ENCODE measurements at places on chromosomes 16 and 17.

DNA sequence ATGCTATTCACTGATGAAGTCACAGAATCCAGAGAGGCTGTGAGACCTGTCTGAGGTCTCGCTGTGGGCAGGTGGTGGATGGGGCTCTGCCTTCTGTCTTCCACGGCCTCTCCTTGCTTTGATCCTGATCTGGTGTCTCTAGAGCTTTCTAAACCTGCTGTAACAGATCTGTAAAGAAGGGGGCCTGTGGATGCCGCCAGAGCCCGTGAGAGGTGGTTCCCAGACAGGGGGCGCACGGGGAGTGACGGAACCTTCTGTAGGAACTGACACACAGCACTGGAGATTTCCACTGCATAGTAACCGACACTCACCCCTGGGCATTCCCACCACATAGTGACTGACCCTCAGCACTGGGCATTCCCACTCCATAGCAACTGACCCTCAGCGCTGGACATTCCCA lies 16.0 kb downstream of the CBFA2T3 start:
- DNase-seq: no peak

DNA sequence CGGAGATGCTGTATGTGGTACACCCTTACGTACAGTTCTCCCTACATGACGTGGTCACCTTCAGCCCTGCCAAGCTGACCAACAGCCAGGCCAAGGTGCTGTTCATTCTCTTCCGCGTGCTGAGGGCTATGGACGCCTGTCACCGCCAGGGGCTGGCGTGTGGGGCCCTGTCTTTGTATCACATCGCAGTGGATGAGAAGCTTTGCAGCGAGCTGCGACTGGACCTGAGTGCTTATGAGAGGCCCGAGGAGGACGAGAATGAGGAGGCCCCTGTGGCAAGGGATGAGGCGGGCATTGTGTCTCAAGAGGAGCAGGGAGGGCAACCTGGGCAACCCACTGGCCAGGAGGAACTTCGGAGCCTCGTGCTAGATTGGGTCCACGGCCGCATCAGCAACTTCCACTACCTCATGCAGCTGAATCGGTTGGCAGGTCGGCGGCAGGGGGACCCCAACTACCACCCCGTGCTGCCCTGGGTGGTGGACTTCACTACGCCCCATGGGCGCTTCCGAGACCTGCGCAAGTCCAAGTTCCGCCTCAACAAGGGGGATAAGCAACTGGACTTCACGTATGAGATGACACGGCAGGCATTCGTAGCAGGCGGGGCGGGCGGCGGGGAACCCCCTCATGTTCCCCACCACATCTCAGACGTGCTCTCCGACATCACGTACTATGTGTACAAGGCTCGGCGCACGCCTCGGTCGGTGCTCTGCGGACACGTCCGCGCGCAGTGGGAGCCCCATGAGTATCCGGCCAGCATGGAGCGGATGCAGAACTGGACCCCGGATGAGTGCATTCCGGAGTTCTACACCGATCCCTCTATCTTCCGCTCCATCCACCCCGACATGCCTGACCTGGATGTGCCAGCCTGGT lies 1.4 kb downstream of the WDR81 start:
- no peak for DNase-seq

DNA sequence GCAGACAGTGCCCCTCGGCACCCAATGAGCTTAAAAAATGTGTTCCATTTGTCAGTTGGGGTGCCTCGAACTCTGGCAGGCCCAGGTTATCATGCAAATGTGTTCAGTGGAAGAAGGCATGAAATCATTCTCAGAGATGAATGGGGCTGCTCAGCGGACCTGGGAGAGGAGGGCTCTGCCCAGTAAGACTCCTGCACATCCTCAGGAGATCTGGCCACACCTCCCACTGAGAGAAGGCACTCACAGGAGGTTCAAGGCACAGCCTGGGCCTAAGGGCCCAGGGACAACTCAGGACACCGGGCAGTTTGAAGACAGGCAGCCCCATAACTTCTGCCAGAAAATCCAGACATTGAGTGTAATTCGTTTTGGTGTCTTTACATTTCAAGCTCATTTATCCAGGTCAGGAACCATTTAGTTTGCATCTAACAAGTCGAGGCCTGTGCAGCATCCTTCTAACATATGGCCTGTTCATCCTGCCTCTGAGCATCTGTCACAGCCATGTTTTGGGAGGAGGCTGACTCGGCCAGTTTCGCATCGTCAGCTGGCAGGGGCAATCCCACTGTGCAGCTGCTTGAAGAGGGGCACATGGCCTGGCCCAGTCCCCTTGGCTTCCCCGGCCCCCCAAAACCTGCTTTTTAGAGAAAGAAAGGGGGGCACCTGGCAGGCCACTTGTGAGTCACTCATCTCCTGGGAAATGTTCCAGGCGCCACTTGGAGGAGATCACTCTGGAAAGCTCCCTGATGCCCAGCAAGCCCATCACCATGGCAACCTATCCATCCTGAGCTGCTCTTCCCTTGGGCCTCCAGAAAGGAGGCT lies 31.2 kb upstream of the BCAR1 start:
- no peak for DNase-seq

- peak; percentile 51 for DNase-seq
Measured at GRCh38 chr17:32553168-32553567, 66.4 kb downstream of the CDK5R1 start.

- no peak for DNase-seq
Measured at GRCh38 chr17:73311428-73311780, 397 bp downstream of the CDC42EP4 start.

GRCh38 chr17:1709971-1710806 lies at the start of gene TLCD2:
Gene TLCD2 (minus strand): TSS chr17:1710377. CDS start chr17:1710242, 135 bp downstream.
- no peak for DNase-seq

DNA sequence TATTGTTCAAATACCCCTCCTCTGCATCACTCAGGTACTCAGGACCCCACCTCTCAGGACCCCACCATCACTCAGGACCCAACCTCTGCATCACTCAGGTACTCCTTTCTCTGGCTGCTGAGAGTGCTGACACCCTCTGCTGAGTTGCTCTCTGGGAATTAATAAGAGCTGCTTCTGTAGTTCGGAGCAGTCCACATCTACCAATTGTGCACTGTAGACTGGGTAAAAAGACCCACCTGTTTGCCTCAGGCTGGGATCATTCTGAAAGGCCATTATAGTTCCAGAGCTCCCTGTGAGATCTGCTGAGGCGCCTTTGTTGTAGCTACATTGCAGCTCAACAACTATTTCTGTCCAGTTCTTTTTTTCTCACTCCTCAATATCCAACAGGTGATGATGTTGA lies 276.3 kb upstream of the MYOCD start:
- DNase-seq: no peak

DNA sequence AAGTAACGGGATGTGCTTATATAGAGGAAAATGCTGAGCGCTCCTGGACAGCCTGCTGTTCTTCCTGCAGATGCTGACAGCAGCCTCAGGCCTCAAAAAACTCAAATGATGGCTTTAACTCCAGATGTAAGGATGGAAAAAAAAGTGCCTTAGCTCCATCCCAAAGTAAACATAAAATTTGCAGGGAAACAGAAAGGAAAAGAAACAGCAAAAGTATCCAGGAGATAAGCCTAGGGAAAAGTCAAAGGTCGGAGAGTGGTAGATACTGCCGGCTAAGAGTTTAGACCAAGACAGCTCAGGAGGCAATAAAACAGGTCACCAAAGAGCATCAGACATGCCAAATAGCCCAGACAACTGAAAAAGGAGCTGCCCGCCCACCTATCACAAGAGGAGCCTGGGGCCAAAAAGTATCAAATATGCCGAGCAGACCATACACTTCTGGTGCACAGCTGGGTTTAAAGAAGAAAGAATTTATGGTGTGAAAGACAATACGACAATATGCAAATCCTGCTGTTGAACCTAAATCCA lies 6.9 kb downstream of the KRT31 start:
- DNase-seq: no peak

DNA sequence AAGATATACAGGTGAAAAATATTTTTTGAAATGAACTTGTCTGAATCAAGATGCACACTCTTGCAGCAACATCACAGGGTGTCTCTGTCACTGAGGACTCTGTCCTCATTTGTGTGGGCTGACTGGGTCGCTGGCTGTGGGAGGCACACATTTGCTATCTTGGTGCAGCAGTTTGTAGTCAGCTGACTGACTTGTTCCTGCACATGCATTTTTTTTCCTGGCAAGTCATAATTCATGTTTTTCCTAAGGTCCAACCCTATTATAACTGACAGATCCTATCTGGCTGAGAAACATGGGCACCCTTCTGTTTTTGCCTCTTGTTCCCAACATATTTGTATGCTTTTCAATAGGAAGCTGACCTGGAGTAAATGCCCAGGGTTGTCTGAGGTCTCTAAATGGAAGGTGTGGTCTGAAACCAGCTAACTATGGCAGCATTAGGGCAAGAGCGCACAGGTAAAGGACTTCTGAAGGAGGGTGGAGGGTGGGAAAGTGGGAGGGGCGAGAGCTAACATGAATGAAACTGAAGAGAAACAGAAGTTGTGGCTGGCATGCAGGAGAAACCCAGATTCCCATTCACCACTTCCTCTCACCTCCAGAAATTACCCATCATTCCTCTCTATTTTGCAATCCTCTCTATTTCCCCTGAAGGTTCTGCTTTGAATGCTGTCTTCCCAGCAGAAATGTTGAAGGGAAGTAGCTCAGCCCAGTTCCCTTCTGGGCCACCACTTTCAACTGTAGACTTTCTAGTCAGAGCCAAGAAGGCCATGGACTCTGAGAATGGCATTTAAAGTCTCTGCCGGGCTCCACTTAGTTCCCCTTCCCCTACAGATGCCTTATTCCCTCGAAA lies 166.1 kb downstream of the PRKCA start:
- DNase-seq: peak; percentile 98

DNA sequence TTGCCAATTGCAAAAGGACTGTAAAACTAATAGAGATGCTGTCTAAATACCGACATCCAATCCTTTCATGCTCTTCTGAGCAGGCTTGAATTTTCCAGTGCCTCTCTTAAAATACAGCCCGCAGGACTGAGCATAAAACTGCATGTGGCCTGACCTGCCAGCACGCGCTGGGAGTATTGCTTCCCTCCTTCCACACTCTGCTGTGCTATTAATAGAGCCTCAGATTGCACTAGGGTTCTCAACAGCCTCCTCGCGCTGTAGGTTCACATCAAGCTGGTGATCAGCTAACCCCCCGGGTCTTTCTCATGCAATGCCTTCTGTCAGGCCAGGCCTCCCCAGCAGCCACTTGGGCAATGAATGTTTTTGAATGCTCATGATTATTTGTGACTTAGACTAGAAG lies 14.2 kb upstream of the MSI2 start:
- DNase-seq: peak; percentile 56

DNA sequence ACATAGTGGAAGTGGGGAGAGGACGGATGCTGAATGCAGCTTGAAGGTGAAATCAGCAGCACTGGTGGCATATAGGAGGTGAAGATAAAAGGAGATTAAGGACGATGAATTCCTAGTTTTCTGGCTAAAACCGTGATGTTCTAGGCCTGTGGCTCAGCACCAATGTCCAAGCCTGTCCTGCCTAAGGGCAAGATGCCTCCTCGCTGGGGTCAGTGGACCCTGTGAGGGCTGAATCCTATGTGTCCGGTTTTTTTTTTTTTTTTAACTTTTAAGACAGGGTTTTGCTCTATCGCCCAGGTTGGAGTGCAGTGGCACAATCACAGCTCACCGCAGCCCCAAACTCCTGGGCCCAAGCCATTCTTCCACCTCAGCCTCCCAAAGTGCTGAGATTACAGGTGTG lies 12.8 kb downstream of the CPNE2 start:
- DNase-seq: no peak

- no peak for DNase-seq
Measured at GRCh38 chr16:58098207-58099096, 30.7 kb downstream of the CFAP20 start.

GRCh38 chr17:68004201-68004600 lies 7.9 kb upstream of the C17orf58 start:
- DNase-seq: peak; percentile 5

- DNase-seq: no peak
Measured at GRCh38 chr17:55308613-55309391, 44.0 kb downstream of the HLF start.

GRCh38 chr17:12406623-12407215 lies 259.0 kb upstream of the MYOCD start:
- no peak for DNase-seq
